ENCODE measurements at places on chromosomes 7 and 10. TPM values are rescaled to one million over a fixed set of nuclear protein-coding genes. Genes with fewer than 3 reads are reported as not detected.

- H3K27ac ChIP-seq: no peak overlapping the region
- H3K36me3 ChIP-seq: no peaks in the 10 kb centered on the region
- H3K4me1 ChIP-seq: no peaks in the 10 kb centered on the region
- H3K27me3 ChIP-seq: no peaks in the 10 kb centered on the region
Observed at GRCh38 chr10:102001435-102002068, 54.4 kb downstream of the ARMH3 start.

The TUBAL3 gene
- total RNA-seq: not detected

GRCh38 chr7:73606801-73607691, 17.3 kb downstream of the MLXIPL start:
- no peak overlapping the region for H3K4me3 ChIP-seq
- H3K36me3 ChIP-seq: no peaks in the 10 kb centered on the region

The IL2RA gene
- not detected for total RNA-seq
